ENCODE measurements at places on chromosomes 16 and 17. TPM values are rescaled to one million over a fixed set of nuclear protein-coding genes. Genes with fewer than 3 reads are reported as not detected.

DNA sequence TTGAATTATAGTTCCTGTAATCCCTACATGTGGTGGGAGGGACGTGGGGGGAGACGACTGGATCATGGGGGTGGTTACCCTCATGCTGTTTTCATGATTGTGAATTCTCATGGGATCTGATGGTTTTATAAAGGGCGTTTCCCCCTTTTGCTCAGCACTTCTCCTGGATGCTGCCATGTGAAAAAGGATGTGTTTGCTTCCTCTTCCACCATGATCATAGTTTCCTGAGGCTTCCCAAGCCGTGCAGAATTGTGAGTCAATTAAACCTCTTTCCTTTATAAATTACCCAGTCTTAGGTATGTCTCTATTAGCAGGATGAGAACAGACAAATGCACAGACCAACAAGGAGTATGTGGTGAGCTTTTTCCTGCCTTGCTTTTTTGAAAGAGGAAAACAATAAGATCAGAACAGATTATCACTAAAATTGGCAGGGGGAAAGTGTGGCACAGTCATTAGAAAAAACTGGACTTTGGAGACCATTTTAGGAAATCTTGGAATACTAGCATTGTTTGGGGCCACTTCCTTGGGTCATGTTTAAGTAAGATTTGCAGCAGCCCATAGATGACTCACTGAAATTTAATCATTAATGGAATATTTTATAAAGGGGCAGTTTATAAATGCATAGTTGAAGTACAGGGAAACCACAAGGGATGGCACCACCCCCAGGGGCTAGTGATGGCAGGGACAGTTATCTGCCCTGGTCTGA, 352.8 kb downstream of the CDH13 start:
- no peaks in the 10 kb centered on the region for H3K4me1 ChIP-seq
- no peak for DNase-seq
- H3K27me3 ChIP-seq = peaks cover 10% of the 10 kb centered on the region
- no peak overlapping the region for H3K27ac ChIP-seq
- H3K36me3 ChIP-seq = no peaks in the 10 kb centered on the region
- H3K4me3 ChIP-seq = no peak overlapping the region

DNA sequence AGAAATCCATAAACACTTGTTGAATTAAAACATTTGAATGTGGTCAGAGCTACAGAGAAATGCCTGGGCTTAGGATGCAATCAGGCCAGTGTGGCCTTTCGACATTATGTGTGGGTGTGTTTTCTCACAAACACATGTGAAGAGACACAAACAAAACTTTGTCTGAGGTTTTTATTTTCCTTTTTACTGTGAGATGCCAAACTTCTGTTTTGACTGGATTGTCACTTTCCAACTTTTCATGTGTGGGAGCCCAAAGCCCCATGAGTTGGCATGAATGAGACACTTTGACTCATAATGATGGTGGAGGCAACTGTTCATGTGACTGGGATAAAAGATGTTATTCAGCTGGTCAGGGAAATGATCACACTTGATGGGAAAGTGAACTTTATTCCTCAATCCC, 71.9 kb upstream of the GAS7 start:
- H3K27ac ChIP-seq = no peak overlapping the region
- H3K4me1 ChIP-seq = peaks cover 2% of the 10 kb centered on the region
- no peaks in the 10 kb centered on the region for H3K36me3 ChIP-seq

- no peaks in the 10 kb centered on the region for H3K36me3 ChIP-seq
- peaks cover 6% of the 10 kb centered on the region for H3K4me1 ChIP-seq
- H3K4me3 ChIP-seq = no peak overlapping the region
- no peaks in the 10 kb centered on the region for H3K27me3 ChIP-seq
- no peak for DNase-seq
These were observed 32.3 kb downstream of the FBXO31 start for GRCh38 chr16:87351320-87351698.

The CNGB1 gene
- total RNA-seq = not detected

DNA sequence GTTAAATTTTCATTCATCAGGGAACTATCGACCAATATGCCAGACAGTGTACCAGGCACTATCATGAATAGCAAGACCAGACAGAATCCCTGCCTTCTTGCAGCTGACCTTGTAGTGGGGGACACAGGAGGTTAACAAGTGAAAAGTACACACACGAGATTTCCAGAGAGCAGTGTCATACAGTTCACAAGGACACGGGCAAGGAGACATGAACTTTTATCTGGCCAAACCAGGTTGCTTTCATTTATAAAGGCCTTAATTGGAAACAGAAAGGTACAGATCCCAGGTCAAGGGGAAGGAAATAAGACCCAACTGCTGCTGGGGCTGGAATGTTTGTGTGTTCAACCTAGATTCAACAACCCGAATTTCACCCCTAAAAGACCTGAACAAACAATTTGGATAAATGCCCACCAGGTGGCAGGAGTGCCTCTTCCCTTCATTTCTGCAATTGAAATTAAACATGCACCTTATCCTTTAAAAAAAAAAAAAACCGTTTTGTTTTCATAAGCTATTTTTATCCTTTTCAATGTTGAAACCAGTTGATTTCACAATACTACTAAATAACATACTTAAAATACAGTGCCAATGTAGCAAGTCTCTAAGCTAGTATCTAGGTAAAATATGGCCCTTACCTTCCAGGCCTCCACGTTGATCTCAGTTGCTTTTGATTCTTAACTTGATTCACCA, 65.9 kb downstream of the EMP2 start:
- H3K4me3 ChIP-seq = no peak overlapping the region
- peaks cover 5% of the 10 kb centered on the region for H3K4me1 ChIP-seq
- H3K27me3 ChIP-seq = peaks cover 4% of the 10 kb centered on the region
- H3K27ac ChIP-seq = no peak overlapping the region

The KRT33B gene
- not detected for total RNA-seq

GRCh38 chr16:76670125-76670857, 393.1 kb downstream of the CNTNAP4 start:
- H3K36me3 ChIP-seq = no peaks in the 10 kb centered on the region
- no peaks in the 10 kb centered on the region for H3K4me1 ChIP-seq
- no peaks in the 10 kb centered on the region for H3K27me3 ChIP-seq
- H3K4me3 ChIP-seq = no peak overlapping the region
- no peak for DNase-seq

- no peaks in the 10 kb centered on the region for H3K36me3 ChIP-seq
- no peaks in the 10 kb centered on the region for H3K4me1 ChIP-seq
- no peak overlapping the region for H3K4me3 ChIP-seq
- no peaks in the 10 kb centered on the region for H3K27me3 ChIP-seq
- no peak for DNase-seq
- H3K27ac ChIP-seq = no peak overlapping the region
These were observed 194.9 kb upstream of the RBFOX1 start for GRCh38 chr16:7137560-7138330.

DNA sequence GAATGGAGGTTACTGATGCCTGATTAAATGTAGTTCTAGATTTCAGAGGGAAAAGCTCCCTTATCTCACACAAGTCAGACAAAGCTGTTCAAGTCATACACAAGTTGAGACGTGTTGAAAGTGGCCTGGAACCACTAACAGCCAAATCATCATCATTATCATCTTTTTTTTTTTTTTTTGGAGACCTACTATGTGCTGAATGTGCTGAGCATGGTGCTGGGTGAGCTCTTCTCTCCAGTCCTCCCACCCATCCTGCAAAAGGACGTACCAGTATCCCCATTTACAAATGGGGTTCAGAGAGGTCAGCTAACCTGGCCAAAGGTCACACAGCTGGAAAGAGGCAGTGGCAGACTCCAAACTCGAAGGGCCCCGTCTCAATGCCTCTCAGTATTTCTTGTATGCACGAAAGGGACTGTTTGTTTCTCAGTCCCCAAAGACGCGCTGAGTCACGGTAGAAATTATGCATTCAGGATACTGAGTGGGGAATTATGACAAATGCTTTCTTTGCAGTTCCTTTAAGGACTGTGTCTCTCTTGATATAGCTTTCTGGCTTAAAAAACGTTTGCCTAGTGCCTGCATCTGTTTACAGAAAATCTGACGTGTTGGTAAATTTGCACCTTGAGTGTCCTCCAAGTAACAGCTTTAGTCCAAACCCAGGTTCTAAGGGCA, 235.5 kb downstream of the XYLT1 start:
- H3K4me1 ChIP-seq = peaks cover 32% of the 10 kb centered on the region
- H3K27ac ChIP-seq = no peak overlapping the region
- H3K4me3 ChIP-seq = no peak overlapping the region
- peaks cover 9% of the 10 kb centered on the region for H3K36me3 ChIP-seq
- H3K27me3 ChIP-seq = no peaks in the 10 kb centered on the region
- no peak for DNase-seq

DNA sequence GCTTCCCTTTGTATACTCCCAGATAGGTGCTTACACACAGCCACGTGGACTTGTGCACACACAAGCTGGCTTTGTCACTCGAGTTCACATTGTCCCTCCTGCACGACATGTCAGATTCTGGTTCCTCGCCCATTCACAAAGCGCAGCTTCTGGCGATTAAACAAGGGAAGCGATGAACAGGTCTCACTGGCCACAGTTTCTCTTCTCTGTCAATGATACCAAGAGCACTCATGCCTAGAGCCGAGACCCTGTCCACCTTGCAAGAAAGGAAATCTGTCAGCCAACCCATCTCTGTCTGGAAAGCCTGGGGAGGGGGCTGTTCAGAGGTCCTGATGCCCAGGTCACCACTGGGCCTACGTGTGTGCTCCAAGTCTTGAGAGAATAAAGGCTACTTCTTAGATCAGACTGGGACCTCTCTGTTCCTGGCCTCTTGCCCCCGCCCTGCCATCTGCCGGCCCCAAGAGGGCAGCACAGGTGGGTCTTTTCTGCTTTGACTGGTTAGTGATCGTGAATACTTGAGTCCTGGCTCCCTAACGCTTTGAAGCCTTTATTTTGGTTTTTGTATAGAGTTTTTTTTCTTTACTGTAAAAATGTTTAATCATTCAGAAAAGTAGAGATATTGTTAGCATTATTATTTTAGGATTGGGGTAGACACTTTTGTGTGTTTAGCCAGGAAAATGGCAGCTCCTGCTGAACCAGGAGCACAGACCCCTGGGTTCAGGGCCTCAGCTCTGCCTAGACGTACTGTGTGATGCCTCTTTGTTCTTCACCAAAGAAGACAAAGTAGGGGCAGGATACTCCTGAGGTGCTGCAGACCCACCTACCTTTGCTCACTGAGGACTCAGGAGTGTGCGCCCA, 104.7 kb downstream of the MRM1 start:
- no peak overlapping the region for H3K4me3 ChIP-seq
- H3K27ac ChIP-seq = no peak overlapping the region
- H3K36me3 ChIP-seq = peaks cover 3% of the 10 kb centered on the region
- H3K4me1 ChIP-seq = no peaks in the 10 kb centered on the region

DNA sequence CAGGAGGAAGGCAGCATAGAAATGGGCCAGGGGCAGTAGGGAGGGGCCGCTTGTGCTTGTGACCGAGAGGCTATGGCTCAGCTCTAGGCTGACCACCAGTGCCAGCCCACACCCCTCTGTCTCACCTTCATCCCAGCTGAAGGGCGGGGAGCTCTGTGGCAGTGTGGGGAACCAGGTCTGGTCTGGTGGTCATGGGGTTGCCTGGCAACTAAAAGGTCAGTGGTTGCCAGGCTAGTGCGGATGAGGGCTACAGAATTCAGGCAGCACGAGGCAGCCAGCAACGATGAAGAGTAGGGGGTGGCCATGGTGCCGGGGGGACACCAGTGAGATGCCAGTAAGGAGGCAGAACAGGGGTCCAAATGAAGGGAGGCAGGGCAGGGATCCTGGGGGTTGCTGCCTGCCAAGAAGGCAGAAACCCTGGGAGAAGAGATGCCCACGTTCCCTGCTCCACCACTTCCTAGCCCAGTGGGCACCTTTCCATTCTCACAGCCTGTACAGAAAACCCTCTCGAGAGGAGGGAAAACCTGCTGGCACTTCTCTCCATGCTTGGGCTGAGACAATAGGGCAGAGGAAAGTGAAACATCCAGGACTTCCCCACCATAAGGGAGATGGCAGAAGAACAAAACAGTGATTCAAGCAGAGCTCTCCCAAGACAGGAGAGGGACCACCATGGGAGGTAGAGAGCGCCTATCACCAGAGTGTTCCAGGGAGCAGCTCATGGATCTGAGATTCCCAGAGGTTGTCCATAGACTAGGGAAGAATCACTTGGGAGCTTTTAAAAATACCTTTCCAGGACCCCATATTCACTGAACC, 39.7 kb downstream of the SRCIN1 start:
- peaks cover 24% of the 10 kb centered on the region for H3K4me1 ChIP-seq
- no peak overlapping the region for H3K4me3 ChIP-seq
- H3K36me3 ChIP-seq = peaks cover 15% of the 10 kb centered on the region
- no peak overlapping the region for H3K27ac ChIP-seq
- DNase-seq = no peak

DNA sequence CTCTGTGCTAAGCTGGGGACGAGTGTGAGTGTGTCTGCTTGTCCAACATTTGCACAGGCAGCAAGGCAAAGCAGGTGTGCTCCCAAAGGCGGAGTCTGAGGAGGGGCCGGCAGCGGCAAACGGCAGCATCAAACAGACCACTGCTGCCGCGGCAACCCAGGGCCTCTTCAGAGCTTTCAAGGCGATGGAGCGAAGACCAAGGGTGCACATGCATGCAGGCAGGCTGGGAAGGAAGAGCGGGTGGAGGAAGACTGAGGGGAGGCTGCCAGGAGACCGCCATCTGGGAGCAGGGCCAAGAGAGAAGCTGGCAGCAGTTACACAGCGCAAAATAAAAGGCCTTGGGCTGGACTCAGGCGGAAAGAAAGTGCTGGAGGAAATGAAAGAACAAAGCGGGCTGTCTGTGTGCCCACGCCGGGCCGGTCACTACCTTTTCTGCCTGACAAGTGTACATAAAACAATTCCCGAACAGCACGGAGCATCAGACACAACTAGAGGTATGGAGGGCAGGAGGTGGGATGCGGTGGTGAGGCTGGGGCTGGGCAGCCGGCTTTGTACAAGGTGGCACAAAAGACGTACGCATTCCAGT, 8.5 kb downstream of the TIMM22 start:
- no peak for DNase-seq
- H3K36me3 ChIP-seq = peaks cover 3% of the 10 kb centered on the region
- H3K4me3 ChIP-seq = no peak overlapping the region
- no peak overlapping the region for H3K27ac ChIP-seq
- H3K4me1 ChIP-seq = peaks cover 6% of the 10 kb centered on the region

GRCh38 chr17:51231999-51232398, 27.9 kb downstream of the MBTD1 start:
- no peaks in the 10 kb centered on the region for H3K27me3 ChIP-seq
- H3K27ac ChIP-seq = peak overlapping the region; percentile 27

The TMC8 gene
- 352 TPM for total RNA-seq

The ZFHX3 gene
- total RNA-seq = 0.94 TPM

The CORO1A gene
- total RNA-seq = 665 TPM

The PPP1R27 gene
- not detected for total RNA-seq

The RNF157 gene
- 43.5 TPM for total RNA-seq

DNA sequence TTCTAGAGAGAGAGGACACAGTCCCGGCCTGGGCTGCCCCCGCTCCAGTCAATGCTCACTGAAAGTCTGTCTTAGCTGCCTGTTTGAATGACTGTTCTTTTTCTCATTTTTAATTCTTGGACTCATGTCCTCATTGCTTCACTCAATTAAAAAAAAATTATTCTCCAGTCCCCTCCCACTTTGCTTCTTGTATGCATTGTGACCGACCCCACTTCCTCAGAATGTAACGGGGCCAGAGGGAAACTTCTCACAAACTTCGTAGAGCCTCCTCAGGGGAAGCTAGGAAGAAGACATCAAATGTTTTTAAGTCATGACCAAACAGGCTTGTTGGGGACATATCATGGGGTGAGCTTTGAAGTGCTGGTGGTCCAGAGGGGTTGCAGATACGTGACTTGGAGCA, 113.2 kb downstream of the CCDC182 start:
- peak overlapping the region; percentile 77 for H3K27ac ChIP-seq
- no peak for DNase-seq
- H3K36me3 ChIP-seq = peaks cover 18% of the 10 kb centered on the region
- peaks cover 7% of the 10 kb centered on the region for H3K4me1 ChIP-seq
- no peak overlapping the region for H3K4me3 ChIP-seq
- H3K27me3 ChIP-seq = no peaks in the 10 kb centered on the region

Data from T-helper 17 cell (primary cell).